Amniotic stem cell (primary cell): ENCODE measurements at places on chromosomes 11 and 22.

DNA sequence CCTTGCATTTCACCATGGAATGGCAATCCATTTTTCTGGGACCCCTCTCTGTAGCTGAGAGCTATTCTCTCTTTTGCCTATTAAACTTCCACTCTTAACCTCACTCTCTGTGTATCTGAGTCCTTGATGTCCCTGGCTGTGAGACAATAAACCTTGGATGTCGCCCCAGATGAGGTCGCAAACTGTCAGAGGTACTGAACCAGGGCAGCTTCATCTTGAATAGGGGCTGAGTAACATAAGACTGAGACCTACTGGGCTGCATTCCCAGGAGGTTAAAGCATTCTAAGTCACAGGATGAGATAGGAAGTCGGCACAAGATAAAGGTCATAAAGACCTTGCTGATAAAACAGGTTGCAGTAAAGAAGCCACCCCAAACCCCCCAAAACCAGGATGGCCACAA, 68.0 kb downstream of the RSF1 start:
- no peak for DNase-seq

DNA sequence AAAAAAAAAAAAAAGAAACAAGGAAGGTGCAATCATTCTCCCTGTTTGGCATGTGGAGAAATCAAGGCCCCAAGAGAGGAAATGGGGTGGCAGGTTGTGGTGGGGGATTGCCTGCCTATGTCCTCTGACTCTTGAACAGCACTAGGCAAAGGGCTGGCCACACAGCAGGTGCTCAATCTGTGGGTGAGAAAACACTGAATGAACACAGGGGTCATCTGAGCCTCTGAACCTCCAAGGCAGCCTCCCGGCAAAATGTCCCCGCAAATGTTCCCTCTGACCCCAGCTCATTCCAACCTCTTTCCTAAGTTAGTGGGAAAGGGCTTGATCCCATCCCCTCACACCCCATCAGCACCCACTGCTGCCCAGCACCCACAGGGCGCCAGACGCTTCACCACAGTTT, 4.6 kb downstream of the PLA2G6 start:
- DNase-seq, result no peak

DNA sequence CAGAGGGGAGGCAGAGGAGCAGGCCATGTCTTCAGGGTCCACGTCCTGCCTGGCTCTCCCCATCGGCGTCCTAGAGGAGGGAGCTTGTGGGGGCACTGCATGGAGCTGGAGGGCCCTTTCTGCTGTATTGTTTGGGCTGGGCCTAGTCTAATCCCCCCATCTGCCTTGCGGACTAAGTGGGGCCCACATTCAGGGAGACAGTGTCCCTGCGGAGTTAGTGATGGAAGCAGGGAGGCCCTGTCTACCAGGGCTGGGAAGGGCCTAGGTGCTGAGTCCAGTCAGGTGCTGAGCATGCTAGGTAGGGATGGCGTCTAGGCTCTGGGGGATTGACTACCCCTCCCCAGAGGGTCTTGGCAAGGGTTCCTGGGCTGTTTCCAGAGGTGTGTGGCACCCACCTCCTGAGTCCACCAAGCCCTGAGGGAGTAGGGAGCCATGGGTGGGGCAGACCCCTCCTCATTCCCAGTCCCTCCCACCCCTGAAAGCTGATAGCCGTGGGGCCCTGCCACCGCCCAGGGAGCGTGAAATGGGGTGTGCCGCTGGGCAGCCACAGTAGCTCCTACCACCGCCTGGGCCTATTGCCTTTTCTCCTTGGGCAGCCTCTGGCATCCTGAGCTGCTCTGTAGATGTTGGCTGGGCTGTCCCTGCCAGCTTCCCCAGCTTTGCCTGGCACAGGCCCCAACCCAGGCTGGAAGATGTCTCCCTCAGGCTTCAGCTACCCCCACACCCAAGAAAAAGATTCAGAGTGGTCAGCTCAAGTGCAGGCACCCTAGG, 1.9 kb upstream of the POLD4 start:
- no peak for DNase-seq

GRCh38 chr11:110747531-110747930, 35.3 kb upstream of the ARHGAP20 start:
- DNase-seq, result no peak

- no peak for DNase-seq
These were observed 10.5 kb downstream of the SCN4B start for GRCh38 chr11:118142081-118142480.

DNA sequence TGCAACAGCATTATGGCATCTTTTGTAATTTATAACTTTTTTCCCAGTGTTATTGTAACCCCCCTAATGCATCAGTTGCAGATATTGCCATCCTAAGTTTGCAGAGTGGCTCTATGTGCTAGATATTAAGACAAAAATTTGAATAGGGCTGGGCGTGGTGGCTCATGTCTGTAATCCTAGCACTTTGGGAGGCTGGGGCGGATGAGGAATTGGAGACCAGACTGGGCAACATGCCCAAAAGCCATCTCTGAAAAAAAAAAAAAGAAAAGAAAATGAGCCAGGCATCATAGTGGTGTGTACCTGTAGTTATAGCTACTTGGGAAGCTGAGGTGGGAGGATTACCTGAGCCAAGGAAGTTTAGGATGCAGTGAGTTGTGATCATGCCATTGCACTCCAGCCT, 50.1 kb upstream of the MUC15 start:
- no peak for DNase-seq

DNA sequence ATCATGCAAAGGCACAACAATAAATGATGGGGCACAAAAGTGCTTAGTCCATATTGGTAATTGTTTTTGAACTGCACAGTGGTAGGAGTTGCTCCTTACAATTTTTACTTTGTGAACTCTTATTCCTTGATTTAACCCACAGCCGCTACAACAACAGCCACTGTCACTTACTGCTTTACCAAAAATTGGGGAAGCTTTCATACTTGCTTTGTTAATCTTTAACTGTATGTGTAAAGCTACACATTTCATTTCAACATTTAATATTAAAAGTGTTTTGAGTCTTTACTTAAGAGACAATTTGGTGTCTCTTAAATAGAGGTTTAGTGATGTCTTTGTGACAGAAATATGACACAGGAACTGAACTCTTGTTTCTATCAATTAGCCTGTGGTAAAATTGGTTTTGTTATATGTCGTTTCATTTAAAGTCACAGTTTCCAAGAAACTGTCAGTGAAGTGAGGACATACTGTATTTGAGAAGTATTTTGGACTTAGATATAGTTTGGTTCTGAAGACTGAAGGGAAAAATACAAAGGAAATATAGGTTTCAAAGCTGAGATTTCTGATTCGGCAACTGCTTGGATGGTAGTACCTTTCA, 6.5 kb upstream of the IL18BP start:
- no peak for DNase-seq

DNA sequence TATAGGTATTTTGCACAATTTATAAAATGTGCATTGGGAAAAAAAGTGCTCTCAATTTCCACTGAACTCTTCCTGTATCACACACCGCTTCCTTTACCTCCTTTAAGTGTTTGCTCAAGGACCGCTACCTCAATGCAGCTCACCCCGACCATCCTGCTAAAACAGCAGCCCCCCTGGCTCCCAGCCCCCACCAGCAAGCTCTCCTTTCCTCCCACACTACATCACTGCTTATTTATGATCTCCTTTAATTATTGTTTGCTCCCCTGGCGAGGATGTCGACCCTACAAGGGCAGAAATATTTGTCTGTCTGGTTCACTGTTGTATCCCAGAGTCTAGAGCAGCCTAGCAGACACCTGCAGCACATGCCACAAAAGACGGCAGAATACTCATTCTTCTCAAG, 10.0 kb downstream of the SHANK2 start:
- DNase-seq, result no peak

DNA sequence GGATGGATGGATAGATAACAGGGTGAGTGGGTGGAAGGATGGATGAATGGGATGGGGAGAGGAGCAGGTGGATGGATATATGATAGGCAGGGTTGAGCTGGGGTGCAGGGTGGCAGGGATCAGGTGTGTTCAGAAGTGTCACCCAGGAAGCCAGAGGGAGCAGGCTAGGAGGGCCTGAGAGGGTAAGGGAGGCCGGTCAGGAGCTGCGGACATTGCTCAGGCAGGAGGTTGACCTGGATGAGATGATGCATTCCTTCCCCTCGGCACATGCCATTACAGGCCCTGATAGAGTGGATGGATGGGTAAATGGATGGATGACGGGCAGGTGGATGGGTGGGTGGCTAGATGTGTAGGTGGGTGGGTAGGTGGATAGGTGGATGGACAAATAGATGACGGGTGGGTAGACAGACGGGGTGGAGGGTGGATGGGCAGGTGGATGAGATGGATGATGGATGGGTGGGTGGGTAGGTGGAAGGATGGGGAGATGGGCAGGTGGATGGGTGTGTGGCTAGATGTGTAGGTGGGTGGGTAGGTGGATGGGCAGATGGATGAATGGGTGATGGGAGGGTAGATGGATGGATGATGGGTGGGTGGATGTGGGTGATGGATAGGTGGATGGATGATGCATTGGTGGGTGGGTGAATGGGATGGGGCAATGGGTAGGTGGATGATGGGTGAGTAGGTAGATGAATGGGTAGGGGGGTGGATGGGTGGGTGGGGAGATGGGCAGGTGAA, 8.0 kb downstream of the DHCR7 start:
- no peak for DNase-seq

DNA sequence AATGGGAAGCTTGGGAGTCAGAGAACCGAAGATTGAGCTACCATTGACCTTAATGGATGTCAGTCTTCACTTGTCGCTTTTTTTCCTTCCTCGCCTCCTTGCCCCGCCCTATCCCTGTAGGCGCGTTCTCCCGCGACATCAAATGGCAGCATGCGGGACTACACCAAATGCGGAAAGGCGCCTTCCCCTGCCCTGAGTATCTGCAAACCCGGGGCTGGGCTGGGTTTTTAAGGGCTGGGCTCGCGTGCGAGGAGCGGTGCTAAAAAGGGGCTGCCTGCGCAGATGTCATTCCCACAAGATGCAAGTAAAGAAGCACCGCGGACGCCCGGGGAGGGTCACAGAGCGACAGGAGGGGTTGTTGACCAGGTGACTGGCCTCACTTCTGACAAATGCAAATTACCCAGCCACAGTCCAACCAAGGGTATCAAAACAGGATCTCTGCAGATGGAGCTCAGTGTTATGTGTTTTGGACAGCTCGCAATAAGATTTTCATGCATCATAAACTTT, 4.7 kb upstream of the FAM111B start:
- DNase-seq, result peak; percentile 10

GRCh38 chr11:9065607-9066432, 25.6 kb downstream of the SCUBE2 start:
- DNase-seq, result no peak

- DNase-seq, result no peak
These were observed 27.2 kb downstream of the ARHGEF12 start for GRCh38 chr11:120363436-120363835.

- no peak for DNase-seq
These were observed 627.7 kb downstream of the OPCML start for GRCh38 chr11:132904607-132905006.

- no peak for DNase-seq
These were observed 30.5 kb upstream of the CABP7 start for GRCh38 chr22:29689206-29689879.

DNA sequence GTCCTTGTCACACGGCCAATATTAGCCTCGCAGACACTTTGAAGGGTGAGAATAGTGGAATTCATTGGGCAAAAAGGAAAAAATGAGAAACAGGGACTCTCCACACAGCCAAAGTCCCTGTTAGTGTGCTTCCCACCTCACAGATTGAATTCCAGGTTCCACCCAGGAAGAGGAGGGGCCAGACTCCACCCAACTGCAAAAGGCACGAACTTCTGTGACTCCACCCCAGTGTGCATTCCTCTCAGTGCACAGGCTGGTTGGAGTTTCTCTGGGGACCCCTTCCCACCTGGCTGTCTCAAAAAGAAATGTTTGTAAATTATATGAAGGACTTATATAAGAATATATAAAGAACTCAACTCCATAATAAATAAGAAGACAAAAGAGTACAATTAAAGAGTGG, 12.1 kb upstream of the BTBD10 start:
- no peak for DNase-seq

DNA sequence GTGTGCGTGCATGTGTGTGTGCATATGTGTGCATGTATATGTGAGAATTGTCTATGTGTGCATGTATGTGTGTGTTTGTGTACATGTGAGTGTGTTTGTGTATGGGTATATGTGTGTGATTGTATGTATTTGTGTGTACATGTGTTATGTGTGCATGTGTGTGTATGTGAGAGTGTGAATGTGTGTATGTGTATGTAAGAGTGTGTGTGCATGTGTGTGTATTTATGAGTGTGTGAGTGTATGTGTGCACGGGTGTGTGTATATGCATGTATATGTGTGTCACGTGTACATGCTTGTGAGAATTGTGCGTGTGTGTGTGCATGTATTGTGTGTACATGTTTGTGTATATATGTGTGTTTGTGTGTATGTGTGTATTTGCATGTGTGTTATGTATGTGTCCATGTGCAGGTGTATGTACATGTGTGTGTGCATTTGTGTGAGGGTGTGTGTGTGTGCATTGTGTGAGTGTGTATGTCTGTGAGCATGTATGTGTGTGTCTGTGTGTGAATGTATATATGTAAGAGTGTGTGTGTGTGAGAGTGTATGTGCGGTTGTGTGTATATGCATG, 16.0 kb downstream of the MB start:
- DNase-seq, result no peak

- no peak for DNase-seq
These were observed 235.0 kb downstream of the MIAT start for GRCh38 chr22:26892166-26893041.

DNA sequence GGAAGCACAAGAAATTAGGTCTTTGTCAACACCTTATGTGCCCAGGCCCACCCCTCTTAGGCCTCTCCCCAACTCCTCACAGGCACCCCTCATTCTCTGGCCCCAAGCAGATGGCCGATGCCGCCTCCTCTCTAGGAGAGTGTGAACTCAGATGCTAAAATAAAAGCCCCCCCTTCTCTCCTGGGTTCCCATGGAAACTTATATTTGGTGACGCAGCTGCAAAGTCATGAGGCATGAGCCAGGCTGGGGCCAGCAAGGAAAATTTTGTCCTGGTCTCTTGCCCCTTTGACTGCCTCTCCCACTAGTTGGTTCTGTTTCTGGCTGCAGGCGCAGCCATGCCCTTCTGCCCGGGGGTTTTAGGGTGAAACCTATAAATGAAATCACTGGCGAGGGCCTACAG, 11.8 kb downstream of the RCOR2 start:
- DNase-seq, result no peak

DNA sequence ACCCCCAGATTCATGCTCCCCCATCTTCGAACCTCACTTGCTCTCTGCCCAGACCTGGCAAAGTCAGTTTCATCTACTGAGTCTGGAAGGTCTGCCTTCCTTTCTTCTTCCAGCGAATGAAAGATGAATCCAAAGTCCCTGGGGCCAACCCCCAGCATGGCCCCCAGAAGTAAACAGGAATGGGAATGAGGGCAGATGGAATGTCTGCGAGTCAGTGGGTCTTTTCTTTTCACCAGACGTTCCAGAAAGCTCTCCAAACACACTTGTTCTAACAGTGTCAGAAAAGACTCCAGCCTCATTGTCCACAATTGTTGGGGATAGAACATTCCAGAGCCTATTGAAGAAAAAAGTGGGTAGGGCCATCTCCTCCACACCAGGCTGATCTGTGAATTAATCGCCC, 28.6 kb downstream of the RIBC2 start:
- DNase-seq, result no peak
